ENCODE measurements at places on chromosomes 5 and 9.

GRCh38 chr9:121299467-121300282 lies 31.7 kb downstream of the GSN start:
- no peak for DNase-seq

- DNase-seq = no peak
Measured at GRCh38 chr9:110257097-110257841, 962 bp upstream of the TXN start.

- no peak for DNase-seq
Measured at GRCh38 chr9:36129139-36129538, 7.4 kb upstream of the GLIPR2 start.

DNA sequence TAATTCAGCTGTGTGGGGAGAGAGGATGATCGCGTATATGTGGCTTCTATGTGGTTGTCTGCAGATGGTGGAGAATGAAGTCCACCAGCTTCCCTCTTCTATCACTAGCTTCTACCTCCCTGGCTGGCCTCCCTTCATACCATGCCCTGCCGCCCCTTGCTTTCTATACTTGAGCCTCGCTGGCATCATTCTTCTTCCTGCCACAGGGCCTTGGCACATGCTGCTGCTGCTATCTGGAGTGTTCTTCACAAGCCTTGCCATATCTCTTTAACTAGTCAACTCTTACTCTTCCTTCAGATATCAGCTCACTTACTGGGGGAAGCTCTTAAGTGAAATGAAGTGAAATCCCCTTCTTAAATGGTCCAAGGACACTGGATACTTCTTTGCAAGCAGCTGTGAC lies 100.4 kb downstream of the FGF1 start:
- DNase-seq = no peak

- no peak for DNase-seq
Measured at GRCh38 chr5:146302406-146302805, 36.2 kb upstream of the POU4F3 start.

GRCh38 chr5:138018849-138019248 lies 14.0 kb downstream of the FAM13B start:
- DNase-seq = no peak

DNA sequence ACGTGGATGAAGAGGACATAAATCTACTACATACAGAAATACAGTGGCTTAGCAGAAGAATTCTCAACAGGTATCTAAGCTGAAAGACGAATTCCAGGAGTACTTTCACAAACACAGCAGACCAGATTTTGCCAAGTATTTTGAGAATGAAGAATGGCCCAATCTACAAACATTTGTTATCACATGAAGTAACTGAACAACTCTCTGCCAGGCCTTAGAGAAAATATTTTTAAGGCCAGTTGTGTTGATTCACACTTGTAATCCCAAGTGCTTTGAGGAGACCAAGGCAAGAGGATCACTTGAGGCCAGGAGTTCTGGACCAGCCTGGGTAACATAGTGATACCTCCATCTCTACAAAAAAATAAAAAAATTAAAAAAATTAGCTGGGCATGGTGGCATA lies 14.3 kb downstream of the AGTPBP1 start:
- no peak for DNase-seq

DNA sequence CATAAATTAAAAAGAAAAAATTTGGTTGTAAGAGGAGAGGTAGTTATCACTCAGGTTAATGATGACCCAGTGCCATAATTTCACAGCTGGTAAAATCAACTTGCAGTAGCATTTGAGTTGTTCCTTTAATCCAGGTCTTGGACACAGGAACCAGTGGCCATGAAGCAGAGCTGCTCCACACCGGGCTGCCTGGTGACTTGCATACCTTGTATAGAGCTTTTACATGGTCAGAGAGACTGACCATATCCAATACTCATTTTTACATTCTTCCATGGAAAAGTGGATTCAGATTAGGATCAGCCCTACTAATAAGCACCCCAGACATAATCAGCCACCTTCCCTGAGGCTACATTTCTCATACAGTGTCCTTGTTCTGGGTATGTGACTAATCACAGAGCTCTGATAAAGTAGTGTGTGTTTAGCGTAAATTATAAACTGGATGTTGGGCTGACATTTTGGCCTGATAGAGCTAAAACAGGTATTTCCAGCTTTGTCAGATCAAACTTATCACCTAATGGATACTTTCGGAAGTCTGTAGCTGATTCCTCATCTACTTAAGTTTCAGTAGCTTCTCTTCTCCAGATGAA lies 77.0 kb upstream of the ZSWIM6 start:
- no peak for DNase-seq

- no peak for DNase-seq
Measured at GRCh38 chr9:94843134-94843533, 116.6 kb downstream of the AOPEP start.

GRCh38 chr9:135514342-135515082 lies 6.7 kb upstream of the LCN1 start:
- DNase-seq = no peak

GRCh38 chr5:142382186-142382585 lies 57.4 kb upstream of the SPRY4 start:
- DNase-seq = no peak

DNA sequence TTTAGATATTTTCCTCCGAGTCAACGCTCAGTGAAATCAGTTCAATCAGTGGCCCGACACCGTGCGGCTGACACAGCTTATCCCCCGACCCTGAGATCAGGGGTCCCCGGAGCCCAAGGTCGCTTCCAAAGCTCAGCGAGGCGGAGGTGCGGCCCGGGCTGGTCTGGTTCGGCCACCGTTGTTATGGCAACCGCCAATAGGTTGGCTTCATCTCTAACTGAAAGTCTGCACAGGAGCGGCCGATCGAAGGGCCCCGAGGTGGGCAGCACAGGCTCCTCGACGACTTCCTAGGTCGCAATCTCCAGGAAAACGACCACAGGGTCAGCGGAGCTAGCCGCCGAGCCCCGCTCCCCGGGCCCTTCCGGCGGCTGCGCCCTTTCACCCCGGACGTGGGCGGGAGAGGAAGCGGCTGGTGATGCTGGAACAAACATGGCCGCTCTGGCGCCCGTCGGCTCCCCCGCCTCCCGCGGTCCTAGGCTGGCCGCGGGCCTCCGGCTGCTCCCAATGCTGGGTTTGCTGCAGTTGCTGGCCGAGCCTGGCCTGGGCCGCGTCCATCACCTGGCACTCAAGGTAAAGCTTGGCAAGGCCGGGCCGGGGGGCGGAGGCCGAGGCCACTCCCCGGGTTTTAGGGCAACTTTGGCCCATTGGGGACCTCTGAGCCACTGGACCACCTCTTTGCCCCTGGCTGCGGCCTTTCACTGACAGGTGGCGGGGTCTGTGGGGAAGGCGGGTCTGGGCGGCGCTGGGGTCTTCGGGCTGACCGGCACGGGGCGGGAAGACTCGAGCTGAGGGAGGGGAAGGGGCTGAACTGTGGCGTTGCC lies at the start of gene GPR107:
Gene GPR107, plus strand, starts transcription at position 403 of the 821 bp plus-strand sequence. Its CDS starts 27 bp downstream, at position 430.
- no peak for DNase-seq

DNA sequence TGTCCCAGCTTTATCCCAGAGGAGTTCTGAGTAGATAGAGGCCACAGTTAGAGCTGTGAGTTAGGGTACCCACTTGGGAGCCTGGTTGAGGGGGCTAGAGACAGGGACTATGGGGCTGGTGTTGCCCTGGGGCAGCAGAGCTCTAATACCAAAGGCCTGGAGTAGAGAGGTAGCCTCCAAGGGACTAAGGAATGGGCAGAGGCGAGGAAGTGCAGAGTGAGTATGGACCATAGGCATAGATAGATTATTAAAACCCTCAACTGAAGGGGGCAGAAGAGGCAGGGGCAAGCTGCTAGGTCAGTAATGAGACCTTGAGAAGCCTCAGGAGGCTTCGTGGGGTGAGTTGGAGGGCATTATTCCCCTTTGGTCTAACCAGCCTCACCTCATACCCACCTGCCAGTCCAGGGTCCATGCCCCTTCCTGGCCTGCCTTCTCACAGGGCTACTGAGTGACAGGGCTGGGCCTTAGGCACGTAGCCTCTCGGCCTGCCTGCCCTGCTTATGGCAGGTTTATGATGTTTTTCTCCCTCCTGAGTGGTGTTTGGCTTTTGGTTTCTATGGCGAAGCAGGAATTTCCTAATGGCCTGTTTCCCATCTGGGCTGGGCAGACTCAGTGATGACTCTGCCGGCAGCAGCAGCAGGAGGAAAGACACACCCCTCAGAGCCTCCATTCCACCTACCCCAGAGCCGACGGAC lies 8.0 kb downstream of the PDLIM4 start:
- DNase-seq = peak; percentile 84

DNA sequence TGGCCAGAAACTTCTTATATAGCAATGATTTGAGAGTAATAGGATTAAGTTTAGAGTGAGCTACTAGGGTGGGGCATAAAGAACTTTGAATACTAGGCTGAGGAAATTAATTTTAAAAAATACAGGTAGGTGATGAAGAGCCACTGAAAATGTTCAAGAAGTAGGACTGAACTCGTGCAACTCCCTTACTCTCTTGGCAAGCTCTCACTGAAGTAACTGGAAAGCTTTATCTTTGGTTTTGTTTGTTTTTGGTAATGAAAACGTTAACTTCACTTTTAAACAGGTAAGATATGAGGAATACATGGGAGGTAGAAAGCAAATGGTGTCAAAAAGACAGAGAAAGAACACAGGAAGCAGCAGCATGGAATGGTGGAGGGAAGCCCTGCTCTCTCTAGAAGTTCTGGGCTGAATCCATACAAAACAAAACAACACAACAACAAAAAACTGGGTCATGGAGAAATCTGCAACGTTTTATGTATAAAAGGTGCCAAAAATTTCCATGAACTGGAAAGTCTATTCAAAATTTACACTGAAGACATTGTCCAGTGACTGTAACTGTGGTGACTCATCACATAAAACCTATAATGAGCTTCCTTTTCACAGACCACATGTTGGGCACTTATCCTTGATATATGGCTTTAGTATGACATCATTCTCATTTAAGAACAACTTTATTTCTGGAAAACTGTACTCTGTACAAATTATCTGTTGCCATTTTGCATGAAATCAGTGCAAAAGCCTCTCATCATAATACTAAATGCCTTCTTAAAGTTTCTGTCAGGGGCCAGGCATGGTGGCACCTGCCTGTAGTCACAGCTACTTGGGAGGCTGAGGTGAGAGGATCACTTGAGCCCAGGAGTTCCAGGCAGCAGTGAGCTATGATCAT lies 91.2 kb upstream of the CHD1 start:
- no peak for DNase-seq

GRCh38 chr9:8728910-8729309 lies 929.3 kb upstream of the DMAC1 start:
- no peak for DNase-seq

DNA sequence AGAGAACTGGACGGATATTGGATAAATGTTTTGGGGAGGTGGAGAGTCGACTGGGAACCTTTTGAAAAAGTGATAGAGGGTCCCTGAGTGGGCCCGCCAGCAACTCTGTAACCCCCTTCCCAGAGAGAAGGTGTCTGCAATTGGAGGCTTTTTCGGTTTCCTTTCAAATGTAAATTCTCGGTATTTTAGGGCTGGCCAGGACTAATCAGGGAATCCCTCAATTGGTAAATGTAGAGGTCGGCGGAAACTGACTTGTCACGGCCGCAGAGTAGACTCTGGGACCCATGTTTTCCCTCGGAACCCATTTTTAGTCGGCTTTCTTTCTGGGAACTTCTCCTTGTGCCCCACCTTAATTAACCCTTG lies 524 bp downstream of the CCNB1 start:
- no peak for DNase-seq

- no peak for DNase-seq
Measured at GRCh38 chr5:96652769-96653454, 9.3 kb upstream of the CAST start.

GRCh38 chr5:14702238-14702839 lies 37.8 kb downstream of the OTULIN start:
- DNase-seq = no peak

GRCh38 chr5:105529851-105530250 lies 1967.3 kb upstream of the NUDT12 start:
- DNase-seq = no peak

- no peak for DNase-seq
Measured at GRCh38 chr9:79633558-79633957, 61.8 kb downstream of the TLE4 start.

DNA sequence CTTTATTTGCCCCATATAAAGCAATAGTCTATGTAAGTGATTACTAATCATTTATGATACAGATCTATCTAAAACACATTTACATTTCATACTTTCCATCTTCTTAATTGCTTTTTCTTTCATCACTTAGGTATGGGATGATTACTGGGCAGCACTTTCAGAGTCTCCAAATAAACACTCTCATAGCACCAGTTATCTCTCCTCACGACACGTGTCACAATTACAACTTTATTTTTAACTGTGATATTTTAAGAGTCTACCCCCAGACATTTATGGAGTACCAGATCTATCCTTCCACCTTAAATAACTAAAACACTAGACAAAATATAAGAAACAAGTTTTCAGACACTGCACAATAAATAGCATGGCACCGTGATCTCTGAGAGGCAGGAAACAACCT lies 32.9 kb downstream of the HOMER1 start:
- no peak for DNase-seq

DNA sequence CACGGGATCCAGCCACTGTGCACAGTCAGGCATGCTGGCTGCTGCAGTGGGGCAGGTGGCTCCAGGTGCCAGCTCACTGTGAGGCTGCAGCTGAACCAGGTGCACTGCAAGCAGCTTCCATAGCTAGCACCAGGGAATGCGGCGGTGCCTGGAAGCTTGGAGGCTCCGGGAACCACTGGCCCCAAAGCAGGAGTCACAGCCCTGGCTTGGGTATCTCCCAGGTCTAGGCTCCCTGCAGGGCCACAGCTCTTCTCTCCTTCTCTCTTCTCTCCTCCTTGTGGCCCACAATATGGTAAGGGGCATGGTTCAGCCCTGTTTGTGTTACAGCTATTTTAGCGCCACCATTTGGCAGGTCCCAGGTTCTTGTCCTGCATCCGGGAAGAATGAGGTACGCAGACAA lies 6.7 kb upstream of the MTMR12 start:
- DNase-seq = no peak

DNA sequence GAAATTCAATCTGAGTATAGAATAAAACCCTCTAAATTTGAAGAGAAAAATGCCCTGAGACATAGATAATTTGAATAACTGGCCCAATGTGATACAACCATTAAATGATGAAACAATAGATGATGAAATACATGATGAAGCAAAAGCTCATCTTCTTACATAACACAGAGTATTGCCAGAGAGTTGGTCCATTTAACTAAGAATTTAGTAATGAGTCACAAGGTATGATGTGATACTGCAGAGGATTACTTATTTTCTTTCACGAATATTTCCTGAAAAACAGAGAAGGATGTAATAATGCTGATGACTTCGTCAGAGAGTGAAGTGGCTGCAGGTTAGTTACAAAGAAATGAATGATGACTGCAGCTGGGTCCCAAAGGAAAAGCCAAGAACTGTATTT lies 379.3 kb downstream of the CDH12 start:
- DNase-seq = no peak

- no peak for DNase-seq
Measured at GRCh38 chr9:131692612-131693562, 47.0 kb downstream of the RAPGEF1 start.

GRCh38 chr5:39223565-39224156 lies 4.3 kb upstream of the FYB1 start:
- DNase-seq = no peak
